Stimulated activated CD4-positive, alpha-beta T cell treated with anti-CD3 and anti-CD28 coated beads, Interleukin-4, amount 100 ng/mL, for 4 hours (primary cell): ENCODE measurements at places on chromosomes 12 and 14.

DNA sequence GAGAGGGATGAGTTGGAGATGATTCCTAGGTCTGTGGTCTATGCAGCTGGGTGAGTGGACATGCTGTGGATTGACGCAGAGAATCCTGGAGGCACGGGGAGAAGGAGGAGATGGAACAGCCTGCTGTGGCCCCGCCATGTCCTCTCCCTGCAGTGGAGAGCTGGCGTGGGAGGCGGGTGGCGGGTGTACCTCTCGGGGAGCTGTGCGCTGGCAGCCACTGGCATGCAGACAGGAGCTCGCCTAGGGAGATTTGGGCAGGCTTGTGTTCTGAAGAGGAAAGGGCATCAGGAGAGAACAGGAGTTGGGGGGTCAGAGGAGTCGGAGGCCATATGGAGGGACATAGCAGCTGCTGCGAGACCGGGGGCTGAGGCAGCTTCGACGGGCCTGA is 56.1 kb downstream of the TECPR2 start:
- DNase-seq, result no peak

DNA sequence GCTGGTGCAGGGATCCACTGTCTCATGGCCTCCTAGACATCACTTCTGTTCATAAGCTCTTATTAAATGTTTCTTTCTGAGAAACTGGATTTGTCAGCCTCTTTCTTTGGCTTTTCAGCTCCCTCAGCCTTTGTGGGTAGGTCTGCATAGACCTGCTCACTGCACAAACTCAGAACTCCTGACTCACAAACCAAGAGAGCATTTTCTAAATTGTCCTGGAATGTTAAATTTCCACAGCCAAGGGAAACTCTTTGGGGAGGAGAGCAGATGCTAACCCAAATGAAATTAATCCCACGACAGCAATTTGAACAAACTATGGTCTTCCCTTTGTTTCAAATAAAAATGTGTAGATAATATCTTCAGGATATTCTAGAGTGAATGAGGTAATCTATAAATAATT is 19.5 kb upstream of the CERS5 start:
- DNase-seq, result no peak

GRCh38 chr14:20436363-20436755 is 393 bp upstream of the KLHL33 start:
- DNase-seq, result no peak

- no peak for DNase-seq
These were observed 22.8 kb downstream of the C14orf132 start for GRCh38 chr14:96062010-96062409.

- DNase-seq, result no peak
These were observed 35.5 kb downstream of the BORCS5 start for GRCh38 chr12:12392413-12392812.

- no peak for DNase-seq
These were observed 87.7 kb downstream of the STON2 start for GRCh38 chr14:81312289-81312876.

DNA sequence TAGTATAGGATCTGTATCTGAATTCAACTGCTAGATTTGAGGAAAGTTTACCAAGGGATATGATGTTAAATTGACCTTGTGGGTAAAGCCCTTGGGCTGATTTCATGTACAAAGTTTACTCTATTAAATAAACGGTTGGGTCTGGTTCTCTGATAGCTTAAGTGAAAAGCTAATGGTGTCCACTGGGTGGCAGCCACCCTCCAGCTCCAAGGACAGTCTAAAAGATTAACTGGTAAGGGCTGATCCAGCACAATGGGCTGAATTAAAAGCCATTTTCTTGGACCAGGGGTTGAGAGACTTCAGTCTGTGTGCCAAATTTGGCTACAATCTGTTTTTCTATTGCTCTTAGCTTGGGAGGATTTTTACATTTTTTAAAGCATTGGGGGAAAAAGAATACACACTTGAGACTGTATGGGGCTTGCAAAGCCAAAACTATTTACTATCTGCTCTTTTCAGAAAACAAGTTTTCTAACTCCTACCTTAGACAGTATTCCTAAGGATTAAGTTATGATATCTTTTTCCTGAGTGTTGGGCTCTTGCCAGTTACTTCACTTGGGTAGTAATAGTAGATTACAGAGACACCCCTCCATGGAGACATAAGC is 116.5 kb downstream of the GPHN start:
- DNase-seq, result peak; percentile 6

GRCh38 chr14:20569066-20569465 is 8.2 kb upstream of the RNASE9 start:
- no peak for DNase-seq

DNA sequence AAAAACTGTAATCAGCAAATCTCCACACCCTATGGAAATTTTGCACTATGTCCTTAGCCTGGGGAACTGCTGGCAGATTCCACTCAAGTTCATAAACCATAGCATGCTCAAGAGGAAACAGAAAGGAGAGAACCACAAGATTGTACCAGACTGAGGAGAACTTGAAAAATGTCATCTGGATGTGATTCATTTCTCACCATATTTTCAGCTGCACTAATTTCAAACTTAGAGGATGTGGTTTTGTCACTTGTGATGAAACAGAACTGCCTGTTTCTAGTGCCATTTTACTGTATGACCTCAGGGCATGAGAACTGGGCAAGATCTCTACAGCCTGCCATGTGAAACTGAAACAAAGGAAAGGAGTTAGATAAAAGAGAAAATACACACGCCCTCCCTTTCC is 1493.1 kb upstream of the FLRT2 start:
- no peak for DNase-seq
